ENCODE measurements at places on chromosomes 12 and 14.

DNA sequence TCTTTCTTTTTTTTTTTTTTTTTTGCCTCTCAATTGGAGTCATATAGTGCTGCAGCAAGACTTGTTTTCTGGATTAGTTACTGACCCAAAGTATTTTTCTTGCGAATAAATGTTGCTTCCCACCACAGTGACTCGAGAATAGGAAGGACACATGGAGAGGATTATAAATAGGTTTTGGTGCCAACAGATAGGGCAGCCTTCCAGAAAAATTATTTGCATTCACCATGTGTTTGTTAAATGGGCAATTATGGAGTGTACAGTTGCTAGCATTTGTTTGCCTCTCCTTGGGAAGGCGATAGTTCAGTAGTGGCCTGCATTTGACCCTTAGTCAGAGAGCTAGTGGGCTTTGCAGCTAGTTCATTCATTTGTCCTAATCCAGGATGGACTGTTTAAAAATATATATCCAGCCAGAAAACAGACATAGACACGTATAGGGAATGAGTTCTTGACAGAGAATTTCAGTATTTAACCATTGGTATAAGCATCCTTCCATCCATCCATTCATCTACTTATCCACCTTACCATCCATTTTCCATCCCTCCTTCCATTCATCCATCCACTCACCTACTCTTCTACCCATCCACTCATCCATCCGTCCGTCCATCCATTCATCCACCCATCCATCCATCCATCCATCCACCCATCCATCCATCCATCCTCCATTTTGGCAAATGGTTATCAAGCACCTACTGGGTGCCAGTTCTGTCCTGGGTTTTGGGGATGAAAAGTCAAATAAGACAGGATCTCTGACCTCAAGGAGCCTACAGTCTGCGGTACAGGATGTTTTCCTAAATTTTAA, 67.5 kb downstream of the CHST11 start:
- no peak for ATAC-seq

- peak; percentile 31 for ATAC-seq
Observed at GRCh38 chr12:105852951-105853350, 285.8 kb downstream of the NUAK1 start.

- ATAC-seq = no peak
Observed at GRCh38 chr14:21255385-21256101, 13.7 kb downstream of the HNRNPC start.

DNA sequence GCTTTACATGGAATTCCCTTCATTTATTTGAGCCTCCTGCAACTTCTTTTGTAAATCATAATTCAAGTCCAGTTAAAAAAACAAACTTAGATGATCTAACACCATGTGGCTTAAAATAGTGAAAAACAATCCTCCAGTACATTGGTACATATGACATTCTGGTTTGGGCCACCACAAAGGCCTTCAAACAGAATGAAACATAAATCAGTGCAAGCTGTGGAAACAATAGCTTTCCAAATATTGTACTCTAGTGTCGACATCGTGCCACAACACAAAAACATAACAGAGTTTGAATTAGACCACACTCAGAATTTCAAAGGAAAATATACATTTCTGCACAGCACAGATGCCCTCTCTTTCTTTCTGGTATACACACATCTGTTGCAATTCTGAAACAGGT, 751.3 kb downstream of the SLC6A15 start:
- no peak for ATAC-seq

DNA sequence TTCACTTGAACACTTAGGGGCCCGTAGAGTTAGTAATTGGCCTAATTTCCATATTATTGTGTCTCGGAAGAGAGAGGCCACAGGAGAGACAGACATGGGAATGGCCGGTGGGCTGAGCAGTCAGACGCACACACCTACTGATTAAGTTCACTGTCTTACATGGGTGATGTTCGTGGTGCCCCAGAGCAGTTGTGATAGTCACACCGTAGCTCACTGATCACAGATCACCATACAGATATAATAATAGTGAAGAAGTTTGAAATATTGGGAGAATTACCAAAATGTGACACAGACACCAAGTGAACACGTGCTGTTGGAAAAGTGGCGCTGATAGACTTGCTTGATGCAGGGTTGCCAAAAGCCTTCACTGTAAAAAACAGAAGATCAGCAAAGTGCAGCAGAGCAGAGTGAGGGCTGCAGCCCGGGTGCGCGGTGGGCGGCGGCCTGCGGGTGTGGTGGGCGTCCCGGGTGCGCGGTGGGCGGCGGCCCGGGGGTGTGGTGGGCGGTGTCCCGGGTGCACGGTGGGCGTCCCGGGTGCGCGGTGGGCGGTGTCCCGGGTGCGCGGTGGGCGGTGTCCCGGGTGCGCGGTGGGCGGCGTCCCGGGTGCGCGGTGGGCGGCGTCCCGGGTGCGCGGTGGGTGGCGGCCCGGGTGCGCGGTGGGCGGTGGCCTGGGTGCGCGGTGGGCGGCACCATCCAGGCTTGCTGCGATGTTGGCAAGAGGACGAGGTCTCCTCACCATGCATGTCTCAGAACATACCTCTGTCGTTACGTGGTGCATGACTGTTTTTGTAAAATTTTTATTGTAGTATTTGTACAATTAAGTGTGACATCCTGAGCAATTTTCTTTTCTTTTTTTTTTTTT, 34.3 kb upstream of the TEX22 start:
- no peak for ATAC-seq

DNA sequence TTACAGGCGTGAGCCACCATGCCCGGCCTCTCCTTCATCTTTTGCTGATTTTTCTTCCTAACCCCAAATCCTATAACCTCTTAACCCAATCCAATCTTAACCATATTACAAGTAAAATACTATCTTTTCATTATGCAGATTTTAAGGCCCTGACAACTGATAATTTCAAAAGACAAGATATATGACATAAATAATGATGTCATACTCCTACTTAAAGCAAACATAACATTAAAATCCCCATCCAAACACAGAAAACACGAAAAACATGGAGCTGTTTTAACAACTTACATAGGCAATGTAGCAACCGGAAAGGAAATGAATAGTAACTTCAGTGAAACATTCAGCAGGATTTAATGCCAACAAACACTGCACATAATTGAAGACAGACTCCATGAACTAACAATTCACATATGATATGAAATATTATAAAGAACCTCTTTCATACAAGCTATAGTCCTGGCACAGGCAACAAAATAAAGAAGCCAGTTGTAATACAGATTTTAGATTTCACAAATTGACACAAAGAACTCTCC, 21.5 kb downstream of the USP44 start:
- no peak for ATAC-seq

DNA sequence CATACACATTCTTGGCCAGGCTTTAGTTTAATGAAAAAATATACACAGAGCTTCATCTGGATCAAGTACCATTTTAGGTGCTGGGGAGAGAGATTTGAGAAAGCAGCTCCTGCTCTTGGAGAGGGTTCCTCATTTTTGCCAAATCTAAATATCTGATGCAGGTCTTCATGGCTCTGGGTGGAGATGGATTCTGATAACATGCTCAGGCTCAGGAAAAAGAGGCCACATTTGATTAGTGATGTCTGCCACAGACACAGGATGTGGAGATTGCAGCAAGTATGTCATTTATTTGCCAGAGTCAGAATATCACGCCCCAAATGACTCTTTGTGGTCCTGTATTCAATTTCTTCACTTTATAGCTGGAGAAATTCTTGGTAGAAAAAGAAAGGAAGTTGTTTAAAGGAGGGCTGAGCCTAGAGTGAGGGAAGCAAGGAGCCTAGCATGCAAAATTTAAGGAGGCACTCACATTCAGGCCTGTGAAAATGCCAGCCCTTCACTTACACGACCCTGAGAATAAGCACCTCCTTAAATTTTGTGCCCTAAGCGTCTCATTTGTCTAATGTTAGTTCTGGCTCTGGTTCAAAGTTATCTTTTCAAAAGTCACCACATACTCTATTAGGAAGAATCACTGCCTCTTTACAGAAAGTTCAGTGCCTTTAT, 492.9 kb upstream of the TBX3 start:
- ATAC-seq = no peak

DNA sequence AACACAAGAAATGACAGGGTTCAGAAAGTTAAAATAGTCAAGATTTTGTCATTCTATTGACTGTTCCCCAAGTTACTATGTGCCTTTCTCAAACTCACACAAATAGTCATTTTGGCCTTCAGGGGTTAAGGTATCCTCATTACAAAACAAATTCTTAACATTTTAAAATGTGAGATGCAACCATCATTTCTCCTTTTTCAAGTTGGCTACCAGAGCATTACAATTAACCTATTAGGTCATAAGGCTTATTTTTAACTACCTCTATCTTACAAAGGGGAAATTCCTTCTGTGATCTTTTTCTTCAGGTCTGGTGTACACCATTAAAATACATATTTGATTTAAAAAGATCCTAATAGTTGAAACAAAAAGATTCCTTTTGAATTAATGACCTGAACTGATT, 61.2 kb downstream of the SLC38A1 start:
- no peak for ATAC-seq

GRCh38 chr12:91467686-91468085, 285.1 kb upstream of the DCN start:
- no peak for ATAC-seq

GRCh38 chr12:31215518-31216232, 110.3 kb downstream of the SINHCAF start:
- peak; percentile 77 for ATAC-seq

- no peak for ATAC-seq
Observed at GRCh38 chr14:25953532-25954139, 644.2 kb downstream of the NOVA1 start.

DNA sequence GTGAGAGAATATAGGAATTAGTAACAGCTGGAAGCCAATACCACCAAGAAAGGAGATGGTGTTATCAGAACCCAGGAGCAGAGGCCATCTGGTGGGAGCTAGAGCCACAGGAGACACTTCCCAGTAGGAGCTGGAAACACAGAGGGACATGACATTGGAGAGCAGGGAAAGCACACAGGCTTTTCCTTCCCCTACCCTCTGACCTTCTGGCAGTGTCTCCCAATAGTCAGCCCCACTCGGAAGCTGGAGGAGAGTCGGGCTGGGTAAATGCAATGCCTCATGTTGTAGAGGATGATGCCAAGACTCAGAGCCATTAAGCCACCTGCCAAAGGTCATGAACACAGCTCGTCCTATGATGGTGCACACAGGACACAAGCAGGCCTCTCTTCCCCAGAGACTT, 538.5 kb downstream of the BCL11B start:
- ATAC-seq = no peak

GRCh38 chr12:45727980-45728629, 1.4 kb upstream of the ARID2 start:
- no peak for ATAC-seq

DNA sequence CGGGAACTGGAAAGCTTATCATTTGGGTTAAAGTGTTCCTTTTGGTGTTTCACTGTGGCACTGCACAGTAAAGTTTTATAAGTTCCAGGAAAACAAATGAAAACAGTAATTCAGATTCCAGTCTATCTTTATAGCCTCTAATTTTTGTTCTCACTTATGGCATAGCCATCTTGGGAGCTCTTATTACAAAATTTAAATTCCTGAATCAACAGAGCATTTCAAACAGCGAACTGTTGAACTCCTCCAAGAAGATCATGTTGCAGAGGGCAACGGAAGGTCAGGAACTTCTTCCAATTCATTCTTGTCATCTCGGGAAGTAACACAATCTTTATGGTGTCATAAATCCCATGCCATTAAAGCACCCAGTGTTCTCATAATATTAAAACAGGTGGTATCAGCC, 229.1 kb downstream of the KCNC2 start:
- no peak for ATAC-seq

DNA sequence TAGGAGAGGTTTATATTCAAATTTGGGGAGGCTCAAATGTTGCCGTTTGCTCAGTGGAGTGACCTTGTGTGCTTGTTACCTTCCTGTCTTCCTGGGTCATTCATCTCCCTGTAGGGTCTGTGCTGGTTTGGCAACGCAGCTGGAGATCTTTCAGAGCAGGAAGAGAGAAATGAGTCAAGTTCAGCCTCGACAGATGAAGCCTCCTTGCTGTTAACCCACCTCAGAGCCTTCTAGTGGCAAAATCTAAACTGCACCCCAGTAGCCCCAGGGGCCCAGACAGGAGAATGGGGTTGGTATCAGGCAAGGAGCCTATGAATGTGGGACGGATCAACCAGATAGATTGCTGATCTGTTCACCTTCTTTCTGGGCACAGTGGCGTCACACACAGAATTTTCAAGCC, 999.3 kb downstream of the VRK1 start:
- ATAC-seq = no peak

DNA sequence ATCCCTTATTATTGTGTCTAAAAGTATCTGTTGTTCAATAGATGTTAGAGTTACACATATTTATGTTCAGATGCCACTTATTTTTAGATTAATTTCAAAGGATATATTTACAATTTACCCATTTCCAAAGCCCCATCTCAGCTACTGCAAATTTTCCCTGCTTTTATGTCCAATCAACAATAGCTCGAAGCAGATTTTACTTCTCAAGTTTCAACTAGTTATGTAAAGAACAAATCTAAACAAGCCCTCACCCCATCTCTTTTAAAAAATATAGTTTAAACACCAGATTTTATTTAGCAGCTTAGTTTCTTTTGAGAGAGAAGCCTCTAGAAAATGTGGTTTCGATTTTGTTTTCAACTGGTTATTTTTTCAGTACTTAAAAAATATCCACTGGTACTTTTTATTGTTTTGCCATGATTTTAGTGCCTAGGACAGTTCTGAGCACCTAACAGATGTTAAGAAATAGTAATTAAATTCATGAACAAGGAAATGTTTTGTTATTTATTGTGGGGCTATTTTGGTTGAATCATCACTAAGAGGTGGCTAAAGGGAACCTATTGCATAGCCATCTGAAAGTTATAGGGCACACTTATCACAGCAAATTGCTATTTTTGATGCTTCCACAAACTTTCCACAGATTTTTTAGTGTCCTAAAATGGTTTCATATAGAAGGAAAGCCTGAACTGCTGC, 96.2 kb upstream of the BMP4 start:
- no peak for ATAC-seq

- peak; percentile 85 for ATAC-seq
Observed at GRCh38 chr14:67583711-67584644, 16.1 kb downstream of the PIGH start.

GRCh38 chr12:117552971-117553370, 191.5 kb upstream of the NOS1 start:
- ATAC-seq = no peak

- no peak for ATAC-seq
Observed at GRCh38 chr12:88153959-88154358, 11.9 kb downstream of the TMTC3 start.

- ATAC-seq = no peak
Observed at GRCh38 chr14:100889641-100890040, 13.9 kb downstream of the RTL1 start.

DNA sequence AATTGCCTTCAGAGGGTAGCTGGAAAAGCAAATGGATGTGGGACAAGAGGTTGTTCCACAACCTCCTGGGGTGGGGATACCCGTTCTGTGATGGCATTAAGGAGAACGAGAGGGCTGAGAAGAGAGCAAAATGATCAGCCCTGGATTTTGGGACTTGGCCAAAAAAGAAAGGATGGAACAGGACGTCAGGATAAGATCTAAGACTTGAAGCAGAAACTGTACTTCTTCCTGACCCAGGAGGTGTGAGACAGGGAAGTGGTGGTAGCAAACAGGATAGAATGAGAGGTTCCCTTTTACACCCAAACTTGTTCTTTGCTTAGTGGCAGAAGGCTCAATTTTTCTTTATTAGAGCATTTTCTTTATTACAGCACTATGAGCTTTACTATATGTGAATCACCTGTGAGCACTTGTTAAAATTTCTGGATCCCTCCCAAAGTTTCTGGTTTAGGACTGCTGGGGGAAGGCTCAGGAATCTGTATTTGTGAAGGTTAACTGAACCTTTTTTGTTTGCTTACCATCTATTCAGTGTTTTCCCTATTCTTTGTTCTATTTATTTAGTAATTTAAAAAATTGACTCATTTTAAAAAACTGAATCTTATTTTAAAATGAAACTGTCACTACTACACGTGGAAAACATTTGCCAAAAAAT, 59.2 kb downstream of the ERC1 start:
- no peak for ATAC-seq
